ENCODE measurements at places on chromosomes 4 and X.

- DNase-seq, result no peak
These were observed 71.5 kb upstream of the EDNRA start for GRCh38 chr4:147409350-147409749.

GRCh38 chr4:16582036-16582435 is 316.4 kb downstream of the LDB2 start:
- DNase-seq, result no peak

DNA sequence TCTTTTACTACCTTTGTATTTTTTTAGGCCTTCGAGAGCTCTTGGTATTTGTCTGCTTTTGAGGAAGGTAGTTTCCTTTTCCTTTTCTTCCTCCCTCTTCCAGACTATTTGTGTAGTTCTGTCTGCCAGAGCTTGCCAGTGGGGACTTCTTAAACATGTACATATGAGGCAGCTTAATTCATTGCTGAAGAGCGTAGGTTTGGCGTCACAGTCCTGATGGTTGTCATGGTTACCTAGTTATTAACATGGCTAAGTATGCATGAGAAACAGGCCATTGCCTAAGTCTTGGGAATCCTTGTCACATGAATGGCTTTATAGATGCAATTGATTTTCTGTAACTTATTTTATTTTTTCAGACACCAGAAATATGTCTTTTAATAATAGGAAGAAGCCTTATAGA is 48.5 kb upstream of the ARMCX2 start:
- no peak for DNase-seq

- DNase-seq, result no peak
These were observed 289.7 kb upstream of the GRID2 start for GRCh38 chr4:92014067-92014466.

DNA sequence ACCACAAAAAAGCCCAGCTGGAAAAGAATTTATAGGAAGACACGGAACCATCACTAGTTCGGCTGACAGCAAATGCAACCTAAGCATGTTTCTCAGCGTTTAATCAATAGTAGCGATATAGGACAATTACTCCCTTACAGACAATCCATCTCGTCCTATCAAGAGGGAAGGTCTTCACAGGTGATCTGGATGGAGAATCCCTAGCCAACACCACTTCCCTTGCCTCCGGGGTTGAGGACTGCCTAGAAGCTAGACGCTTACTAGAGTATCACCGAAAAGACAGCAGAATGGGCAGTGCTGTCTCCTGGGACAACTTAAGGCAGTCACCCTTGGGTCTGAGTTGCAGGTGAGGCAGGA is 32.1 kb upstream of the MAML3 start:
- DNase-seq, result no peak

Data from Peyer's patch (tissue), 4 donors.